Activated T-helper 2 cell treated with anti-CD3 and anti-CD28 coated beads, Interferon-gamma antibody, Interleukin-2, Interleukin-4, amounts not matched to agents 10 μg/mL and 5 μg/mL and 100 μg/mL, durations not matched to agents 14 hours and 24 hours and 36 hours (primary cell): ENCODE measurements at places on chromosomes 2 and 18.

DNA sequence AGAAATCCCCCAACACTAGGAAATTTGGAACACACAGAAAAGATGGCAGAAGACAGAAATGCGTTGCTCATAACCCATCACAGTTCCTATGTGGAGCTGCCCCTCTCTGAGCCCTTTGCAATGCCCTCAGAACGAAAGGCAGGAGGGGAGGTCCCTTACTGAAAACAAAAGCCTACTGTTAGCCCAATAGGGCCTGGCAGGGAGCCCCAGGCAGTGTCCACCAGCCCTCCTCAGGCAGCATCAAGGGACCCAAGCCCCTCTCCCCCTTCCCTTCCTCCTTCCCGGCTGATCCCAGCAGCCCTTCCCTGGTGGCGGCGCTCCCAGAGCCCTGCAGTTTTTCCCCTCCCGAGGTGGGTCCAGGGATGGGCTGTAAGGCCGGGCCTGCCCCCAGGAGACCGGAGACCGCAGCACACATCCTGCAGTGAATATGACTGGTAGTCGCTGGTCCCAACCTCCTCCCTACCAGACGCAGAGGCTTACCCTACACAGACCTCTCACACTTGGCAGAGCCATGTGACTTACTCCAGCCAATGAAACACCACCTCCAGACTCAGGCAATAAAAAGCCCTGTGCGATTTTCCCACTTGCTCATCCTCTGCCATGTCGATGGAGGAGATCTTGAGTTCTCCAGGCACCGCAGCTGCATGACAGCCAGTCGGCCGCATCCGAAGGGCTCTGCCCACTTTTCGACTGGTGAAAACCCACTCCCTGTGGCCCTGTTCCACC lies 19.4 kb upstream of the DUSP2 start:
- peak overlapping the region; percentile 99 for H3K27ac ChIP-seq
- peak; percentile 66 for DNase-seq
- no peaks in the 10 kb centered on the region for H3K27me3 ChIP-seq
- peaks cover 14% of the 10 kb centered on the region for H3K36me3 ChIP-seq
- peaks cover 60% of the 10 kb centered on the region for H3K4me1 ChIP-seq

- H3K4me3 ChIP-seq, result no peak overlapping the region
- H3K27ac ChIP-seq, result peak overlapping the region; percentile 71
- no peaks in the 10 kb centered on the region for H3K36me3 ChIP-seq
- peaks cover 27% of the 10 kb centered on the region for H3K4me1 ChIP-seq
Measured at GRCh38 chr2:189657867-189658266, 3.4 kb upstream of the ASNSD1 start.

DNA sequence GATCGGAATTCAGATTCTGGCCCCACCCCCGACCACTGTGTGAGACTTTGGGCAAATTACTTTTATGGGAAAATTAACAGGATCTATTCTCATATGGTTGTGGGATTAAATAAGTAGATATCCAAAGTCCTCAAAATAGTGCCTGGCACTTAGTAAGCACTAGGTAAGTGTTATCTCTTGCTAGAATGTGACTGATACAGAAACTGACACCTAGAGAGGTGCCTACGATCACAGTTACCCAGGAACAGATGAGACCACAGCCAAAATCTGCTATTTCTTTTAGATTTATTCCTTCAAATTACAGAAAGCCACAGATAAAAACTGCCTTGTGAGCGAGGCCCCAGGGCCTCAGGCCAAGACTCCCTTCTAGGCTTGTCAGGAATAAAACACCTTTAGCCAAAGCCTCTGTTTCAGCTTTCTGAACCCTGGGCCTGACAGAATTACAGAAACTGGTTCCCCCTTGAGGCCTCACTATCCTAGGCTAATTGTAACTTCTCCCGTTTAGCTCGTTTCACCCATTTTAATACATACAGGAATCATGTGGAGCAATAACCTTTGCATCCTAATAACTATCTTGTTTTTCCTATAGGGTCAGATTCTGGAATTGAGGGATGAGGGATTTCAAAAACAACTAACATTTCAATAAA lies 22.3 kb upstream of the CHMP1B start:
- no peak overlapping the region for H3K27ac ChIP-seq
- H3K36me3 ChIP-seq, result no peaks in the 10 kb centered on the region
- H3K4me3 ChIP-seq, result no peak overlapping the region
- no peaks in the 10 kb centered on the region for H3K27me3 ChIP-seq
- H3K4me1 ChIP-seq, result peaks cover 6% of the 10 kb centered on the region
- no peak for DNase-seq

DNA sequence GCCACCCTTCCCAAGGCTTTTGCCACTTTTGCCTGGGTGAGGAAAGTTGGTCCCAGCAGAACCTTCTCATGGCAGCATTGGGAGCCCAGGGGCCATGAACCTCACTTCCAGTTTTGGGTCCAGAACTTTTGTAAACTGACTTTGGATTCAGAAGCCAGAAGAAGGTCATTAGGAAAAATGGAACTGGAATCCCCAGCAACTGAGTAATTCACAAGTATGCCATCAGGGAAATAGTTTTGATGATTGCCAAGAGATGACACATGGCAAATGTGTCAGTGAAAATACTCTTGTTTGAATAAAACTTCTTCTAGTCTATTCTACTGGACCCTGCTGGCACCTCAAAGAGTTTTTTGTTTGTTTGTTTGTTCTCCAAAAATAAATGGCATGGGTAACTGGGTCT lies 203.7 kb downstream of the SETBP1 start:
- no peak overlapping the region for H3K27ac ChIP-seq
- H3K27me3 ChIP-seq, result no peaks in the 10 kb centered on the region
- H3K4me1 ChIP-seq, result peaks cover 24% of the 10 kb centered on the region
- peaks cover 4% of the 10 kb centered on the region for H3K36me3 ChIP-seq
- no peak overlapping the region for H3K4me3 ChIP-seq
- DNase-seq, result no peak

GRCh38 chr2:98242003-98242402 lies 104.3 kb upstream of the CNGA3 start:
- no peak for DNase-seq
- peaks cover 2% of the 10 kb centered on the region for H3K4me1 ChIP-seq
- H3K4me3 ChIP-seq, result no peak overlapping the region
- H3K36me3 ChIP-seq, result no peaks in the 10 kb centered on the region

- H3K4me1 ChIP-seq, result no peaks in the 10 kb centered on the region
- no peak for DNase-seq
- no peaks in the 10 kb centered on the region for H3K27me3 ChIP-seq
- no peak overlapping the region for H3K4me3 ChIP-seq
- H3K36me3 ChIP-seq, result no peaks in the 10 kb centered on the region
- no peak overlapping the region for H3K27ac ChIP-seq
Measured at GRCh38 chr18:37265382-37265781, 300.2 kb downstream of the CELF4 start.

- no peaks in the 10 kb centered on the region for H3K4me1 ChIP-seq
- no peaks in the 10 kb centered on the region for H3K27me3 ChIP-seq
Measured at GRCh38 chr2:117587310-117587709, 227.2 kb upstream of the DDX18 start.

GRCh38 chr2:224449212-224450147 lies 47.6 kb upstream of the FAM124B start:
- H3K27ac ChIP-seq, result no peak overlapping the region
- DNase-seq, result no peak
- no peaks in the 10 kb centered on the region for H3K4me1 ChIP-seq
- H3K4me3 ChIP-seq, result no peak overlapping the region
- H3K27me3 ChIP-seq, result peaks cover 23% of the 10 kb centered on the region

- no peaks in the 10 kb centered on the region for H3K27me3 ChIP-seq
- H3K36me3 ChIP-seq, result no peaks in the 10 kb centered on the region
- H3K4me3 ChIP-seq, result no peak overlapping the region
Measured at GRCh38 chr2:72028351-72028995, 119.2 kb downstream of the CYP26B1 start.

DNA sequence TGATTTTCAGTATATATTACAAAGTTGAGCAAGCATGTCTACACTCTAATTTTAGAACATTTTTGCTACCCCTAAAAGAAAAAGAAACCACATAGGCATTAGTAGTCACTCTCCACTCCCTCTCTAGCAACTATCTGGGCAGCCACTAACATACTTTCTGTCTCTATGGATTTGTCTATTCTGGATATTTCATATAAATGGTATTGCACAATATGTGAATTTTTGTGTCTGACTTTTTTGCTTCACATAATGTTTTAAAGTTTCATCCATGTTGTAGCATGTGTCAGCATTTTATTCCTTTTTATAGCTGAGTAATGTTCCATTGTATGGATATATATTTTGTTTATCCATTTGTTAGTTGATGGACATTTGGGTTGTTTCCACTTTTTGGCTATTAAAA lies 232.5 kb upstream of the CTAGE1 start:
- H3K36me3 ChIP-seq, result no peaks in the 10 kb centered on the region
- no peaks in the 10 kb centered on the region for H3K4me1 ChIP-seq
- no peaks in the 10 kb centered on the region for H3K27me3 ChIP-seq
- no peak overlapping the region for H3K4me3 ChIP-seq

DNA sequence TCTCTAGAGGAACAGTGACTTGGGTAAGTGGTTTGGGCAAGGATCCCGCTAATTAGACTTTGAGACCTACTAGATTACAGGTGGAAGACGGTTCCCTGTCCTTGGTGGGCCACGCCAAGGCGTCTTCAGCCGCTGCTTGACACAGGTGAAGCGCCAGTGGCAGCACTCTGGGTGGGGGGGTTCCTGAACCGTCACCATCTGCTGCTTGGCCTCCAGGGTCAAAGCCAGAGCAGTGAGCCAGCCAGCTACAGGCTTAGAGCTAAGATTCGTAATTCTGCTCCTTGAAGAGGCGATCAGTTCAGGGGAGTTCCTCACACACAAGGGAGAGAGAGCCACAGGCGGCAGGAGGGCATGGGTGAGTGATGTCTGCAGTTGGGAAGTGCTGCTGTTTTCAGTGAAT lies 39.4 kb upstream of the RBM44 start:
- no peak overlapping the region for H3K4me3 ChIP-seq
- peaks cover 6% of the 10 kb centered on the region for H3K4me1 ChIP-seq
- H3K36me3 ChIP-seq, result peaks cover 85% of the 10 kb centered on the region
- H3K27me3 ChIP-seq, result no peaks in the 10 kb centered on the region

- H3K27ac ChIP-seq, result no peak overlapping the region
- no peaks in the 10 kb centered on the region for H3K27me3 ChIP-seq
- no peaks in the 10 kb centered on the region for H3K4me1 ChIP-seq
Measured at GRCh38 chr2:8088810-8089209, 593.0 kb upstream of the ID2 start.

DNA sequence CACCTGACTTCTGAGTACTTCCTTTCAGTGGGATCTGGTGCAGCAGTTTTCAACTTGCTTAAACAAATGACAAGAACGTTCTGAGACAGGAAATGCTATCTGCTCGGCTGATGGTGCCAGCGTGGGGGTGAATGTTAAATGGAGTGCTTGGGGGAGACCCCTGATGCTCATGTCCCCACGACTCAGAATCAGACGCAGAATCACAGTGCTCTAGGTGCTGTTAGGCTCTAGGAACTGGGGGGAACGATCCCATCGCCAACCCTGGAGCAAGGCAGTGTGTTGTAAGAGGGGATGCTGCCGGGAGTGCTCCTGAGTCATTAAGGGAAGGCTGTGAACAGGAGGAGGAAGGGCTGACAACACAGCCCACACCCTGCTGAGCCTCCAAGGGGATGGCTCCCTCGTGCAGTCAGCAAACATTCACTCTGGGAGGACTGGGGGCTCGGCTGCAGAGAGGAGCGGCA lies 34.1 kb upstream of the KCNF1 start:
- no peak overlapping the region for H3K27ac ChIP-seq
- H3K36me3 ChIP-seq, result no peaks in the 10 kb centered on the region
- peaks cover 12% of the 10 kb centered on the region for H3K27me3 ChIP-seq
- DNase-seq, result no peak
- H3K4me1 ChIP-seq, result no peaks in the 10 kb centered on the region

DNA sequence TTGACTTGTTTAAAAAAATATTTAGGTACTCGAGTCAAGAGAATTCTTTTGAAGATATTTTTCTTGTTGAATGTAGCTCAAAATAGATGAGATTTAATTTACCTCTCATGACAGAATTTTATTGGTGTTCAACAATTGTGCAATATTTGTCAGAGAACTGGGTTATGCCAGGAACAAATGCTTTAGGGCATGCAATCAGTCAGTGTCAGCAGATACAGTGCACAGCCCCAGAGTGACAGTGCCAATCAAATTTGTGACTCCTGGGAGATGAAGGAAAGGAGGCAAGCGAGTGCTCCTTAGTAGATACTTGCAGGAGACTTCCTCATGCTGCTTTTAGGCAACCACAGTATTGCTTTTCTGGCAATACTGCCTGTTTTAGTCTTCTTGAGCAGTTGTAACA lies 81.2 kb upstream of the DSEL start:
- no peak overlapping the region for H3K4me3 ChIP-seq
- no peak overlapping the region for H3K27ac ChIP-seq
- no peaks in the 10 kb centered on the region for H3K27me3 ChIP-seq
- DNase-seq, result no peak

- no peaks in the 10 kb centered on the region for H3K27me3 ChIP-seq
- H3K36me3 ChIP-seq, result no peaks in the 10 kb centered on the region
Measured at GRCh38 chr2:228377533-228377932, 196.0 kb upstream of the SPHKAP start.

GRCh38 chr2:240396623-240397541 lies 38.6 kb upstream of the GPC1 start:
- H3K27me3 ChIP-seq, result no peaks in the 10 kb centered on the region
- peaks cover 7% of the 10 kb centered on the region for H3K4me1 ChIP-seq
- no peak for DNase-seq
- H3K36me3 ChIP-seq, result no peaks in the 10 kb centered on the region

- no peaks in the 10 kb centered on the region for H3K36me3 ChIP-seq
- H3K4me3 ChIP-seq, result no peak overlapping the region
- DNase-seq, result no peak
- no peaks in the 10 kb centered on the region for H3K4me1 ChIP-seq
Measured at GRCh38 chr2:220703279-220703678, 868.8 kb downstream of the EPHA4 start.

- H3K27ac ChIP-seq, result no peak overlapping the region
- no peaks in the 10 kb centered on the region for H3K4me1 ChIP-seq
- no peak for DNase-seq
- H3K27me3 ChIP-seq, result no peaks in the 10 kb centered on the region
Measured at GRCh38 chr2:63029058-63029457, 21.6 kb upstream of the OTX1 start.

- no peaks in the 10 kb centered on the region for H3K27me3 ChIP-seq
- no peak for DNase-seq
- H3K4me3 ChIP-seq, result no peak overlapping the region
- no peak overlapping the region for H3K27ac ChIP-seq
Measured at GRCh38 chr2:1294900-1295299, 118.4 kb upstream of the TPO start.

- no peaks in the 10 kb centered on the region for H3K27me3 ChIP-seq
- peak overlapping the region; percentile 94 for H3K27ac ChIP-seq
- H3K4me3 ChIP-seq, result peak overlapping the region; percentile 93
- peaks cover 33% of the 10 kb centered on the region for H3K4me1 ChIP-seq
Measured at GRCh38 chr2:200862532-200863000, 1.9 kb downstream of the CLK1 start.

GRCh38 chr2:70994009-70994698 lies 519 bp downstream of the TEX261 start:
- H3K36me3 ChIP-seq, result peaks cover 32% of the 10 kb centered on the region
- no peaks in the 10 kb centered on the region for H3K27me3 ChIP-seq
- H3K27ac ChIP-seq, result peak overlapping the region; percentile 95
- peak overlapping the region; percentile 97 for H3K4me3 ChIP-seq
- peak; percentile 35 for DNase-seq

DNA sequence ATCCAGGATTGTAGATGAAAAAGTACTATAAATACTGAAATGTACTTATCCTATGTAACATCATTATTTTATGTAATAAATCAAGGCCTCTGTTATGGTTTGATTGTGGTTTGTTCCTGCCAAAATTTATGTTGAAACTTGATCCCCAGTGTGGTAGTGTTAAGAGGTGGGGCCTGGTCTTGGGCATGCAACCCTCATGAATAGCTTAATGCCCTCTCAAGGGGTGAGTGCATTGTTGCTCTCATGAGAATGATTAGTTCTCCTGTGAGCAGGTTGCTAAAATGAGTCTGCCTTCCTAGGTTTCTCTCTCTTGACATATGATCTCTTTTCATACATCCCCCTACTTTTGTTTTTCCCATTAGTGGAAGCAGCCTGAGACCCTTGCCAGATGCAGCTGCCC lies 915.4 kb downstream of the TSN start:
- no peaks in the 10 kb centered on the region for H3K27me3 ChIP-seq
- H3K36me3 ChIP-seq, result no peaks in the 10 kb centered on the region
- DNase-seq, result no peak
- H3K4me1 ChIP-seq, result no peaks in the 10 kb centered on the region
- H3K4me3 ChIP-seq, result no peak overlapping the region
